Myometrial cell (primary cell): ENCODE measurements at places on chromosomes 2 and 18. TPM values are rescaled to one million over a fixed set of nuclear protein-coding genes. Genes with fewer than 3 reads are reported as not detected.

Gene OTX1
- total RNA-seq, result not detected in 2 replicates

Gene CD8B
- not detected in 2 replicates for total RNA-seq

Gene INHA
- not detected in 2 replicates for total RNA-seq

Gene ERBB4
- not detected in 2 replicates for total RNA-seq

Gene CCDC141
- not detected in 2 replicates for total RNA-seq
